ENCODE measurements at places on chromosomes 2 and 18.

DNA sequence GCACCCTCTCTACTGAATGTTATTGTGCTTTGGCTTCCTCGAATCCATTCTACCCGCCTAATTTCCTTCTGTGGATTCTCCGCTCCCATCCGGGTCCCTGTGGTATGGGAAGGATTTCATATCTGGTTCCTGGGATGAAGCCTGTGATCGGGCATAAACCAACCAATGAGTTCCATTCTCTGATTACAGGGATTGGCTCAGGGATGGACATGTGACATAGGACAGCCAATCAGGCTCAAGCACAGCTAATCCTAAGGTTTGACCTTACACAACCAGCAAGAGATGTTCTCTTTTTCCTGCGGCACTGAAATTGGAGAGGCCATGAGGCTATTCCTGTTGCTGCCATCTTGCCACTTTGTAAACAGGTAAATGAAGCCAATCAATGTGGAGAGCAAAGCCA, 168.1 kb upstream of the SMAD2 start:
- no peak for DNase-seq

DNA sequence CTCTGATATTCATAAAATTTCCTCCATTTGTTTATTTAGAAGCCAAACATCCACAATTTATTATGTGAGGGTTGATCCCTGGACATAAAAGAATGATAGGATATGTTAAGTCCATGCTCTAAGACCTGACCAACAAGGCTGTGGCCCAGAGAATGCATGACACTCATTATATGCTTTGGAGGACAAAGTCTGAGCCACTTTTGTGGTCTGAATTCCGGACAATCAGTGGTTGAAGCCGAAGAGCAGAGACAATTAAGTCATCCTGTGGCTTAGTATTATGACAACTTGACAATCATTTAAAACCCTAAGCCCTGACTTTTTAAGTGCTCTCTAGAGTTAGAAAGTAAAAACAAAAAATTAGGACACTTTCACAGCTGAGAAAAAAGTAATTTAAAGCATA, 483.3 kb downstream of the PLCL1 start:
- no peak for DNase-seq

DNA sequence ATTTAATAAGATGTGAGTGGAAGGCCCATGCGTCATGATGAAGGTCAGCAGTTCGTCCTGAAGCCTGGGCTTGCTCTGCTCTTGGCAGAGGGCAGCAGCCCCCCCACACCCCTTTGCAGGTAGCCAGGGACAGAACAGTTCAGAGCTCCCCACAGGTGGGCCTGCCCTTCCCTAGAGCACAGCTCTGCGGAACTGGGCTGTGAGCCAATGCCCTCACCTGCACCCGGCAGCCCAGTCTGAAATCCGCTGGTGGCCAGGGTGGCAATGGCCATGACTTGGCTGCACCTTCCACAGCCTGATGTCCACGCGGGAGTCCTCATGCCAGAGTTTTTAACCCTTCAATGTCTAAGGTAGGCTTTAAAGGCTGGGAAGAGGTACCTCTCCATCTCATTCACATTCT, 136.7 kb downstream of the ACKR3 start:
- DNase-seq, result no peak

DNA sequence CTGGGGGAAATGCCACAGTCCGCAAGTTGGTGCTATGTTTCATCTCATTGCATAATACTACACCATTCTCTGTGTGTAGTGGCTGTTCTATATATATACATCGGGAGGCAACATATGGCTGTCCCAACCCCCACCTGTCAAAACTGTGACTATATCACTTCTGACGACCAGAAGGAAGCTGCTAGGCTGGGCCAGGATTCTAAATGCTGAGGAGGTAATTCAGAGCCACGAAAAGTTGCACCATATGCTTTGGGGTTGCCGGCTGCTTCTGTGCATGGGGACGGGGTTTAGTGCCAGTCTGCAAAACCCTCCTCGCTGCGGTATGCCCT, 117.3 kb downstream of the MSH2 start:
- no peak for DNase-seq

DNA sequence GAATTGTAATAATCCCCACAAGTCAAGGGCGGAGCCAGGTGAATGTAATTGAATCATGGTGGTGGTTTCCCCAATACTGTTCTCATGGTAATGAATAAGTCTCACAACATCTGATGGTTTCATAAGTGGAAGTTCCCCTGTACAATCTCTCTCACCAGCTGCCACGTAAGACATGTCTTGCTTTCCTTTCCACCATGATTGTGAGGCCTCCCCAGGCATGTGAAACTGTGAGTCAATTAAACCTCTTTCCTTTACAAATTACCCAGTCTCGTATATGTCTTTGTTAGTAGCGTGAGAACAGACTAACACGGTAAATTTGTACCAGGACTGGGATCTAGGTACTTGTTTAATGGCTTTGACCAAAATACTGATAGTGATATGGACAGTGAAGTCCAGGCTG, 744.3 kb upstream of the REG3G start:
- DNase-seq, result no peak

- DNase-seq, result no peak
These were observed 120.8 kb downstream of the MCFD2 start for GRCh38 chr2:46794693-46795317.

GRCh38 chr2:218755198-218755566, 26.8 kb upstream of the CYP27A1 start:
- DNase-seq, result no peak

- no peak for DNase-seq
These were observed 297.0 kb upstream of the NXPH2 start for GRCh38 chr2:139077099-139077737.

- DNase-seq, result peak; percentile 68
These were observed 257.5 kb downstream of the SETBP1 start for GRCh38 chr18:44937960-44938719.

DNA sequence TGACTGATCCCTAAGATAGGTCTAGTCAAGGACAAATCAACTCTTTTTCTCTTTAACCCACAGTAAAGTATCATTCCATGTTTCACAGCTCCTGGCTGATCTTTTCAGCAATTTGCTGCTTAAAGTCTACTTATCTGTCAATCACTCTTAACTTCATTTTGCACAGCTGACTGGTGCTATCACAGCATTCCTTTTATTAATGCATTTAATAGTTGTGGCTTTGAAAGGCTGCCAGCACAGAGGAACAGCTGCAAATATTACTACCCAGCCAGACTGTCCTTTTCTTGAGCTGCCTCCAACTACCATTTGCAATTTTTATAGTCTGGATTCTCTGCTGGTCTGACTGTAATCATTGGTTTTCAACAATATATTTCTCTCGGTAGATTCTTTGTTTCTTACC, 303.5 kb downstream of the STK39 start:
- no peak for DNase-seq

DNA sequence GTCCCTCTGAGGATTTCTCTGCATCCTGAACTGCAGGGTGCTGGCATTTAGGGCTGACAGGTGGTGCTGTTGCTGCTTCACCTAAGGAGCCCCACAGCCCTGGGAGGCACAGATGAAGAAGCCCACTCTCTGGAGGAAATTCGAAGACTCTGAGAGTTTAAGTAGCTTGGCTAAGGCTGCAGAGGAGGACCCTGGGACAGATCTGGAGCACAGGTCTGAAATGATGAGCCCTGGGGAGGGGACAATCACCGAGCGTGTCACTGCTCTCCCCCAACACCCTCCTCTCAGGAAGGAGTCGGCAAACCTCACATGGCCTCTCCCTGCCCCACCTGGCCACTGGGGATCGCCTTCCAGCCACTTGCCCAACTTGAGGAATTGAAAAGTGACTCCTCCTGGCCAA, 18.6 kb downstream of the CYP27C1 start:
- no peak for DNase-seq

- no peak for DNase-seq
These were observed 780 bp downstream of the HTRA2 start for GRCh38 chr2:74530239-74531187.

- no peak for DNase-seq
These were observed 180.1 kb downstream of the RDH14 start for GRCh38 chr2:18380321-18380720.

All from NCI-H1436 treated with DMSO at 0.1 percent for 48 hours (cell line).